ENCODE measurements at places on chromosomes 1 and 21. TPM values are rescaled to one million over a fixed set of nuclear protein-coding genes. Genes with fewer than 3 reads are reported as not detected.

The LCE5A gene
- not detected for total RNA-seq

The TTC4 gene
- total RNA-seq, result 33.2 TPM

The LRRC53 gene
- not detected for total RNA-seq

The SPATA46 gene
- total RNA-seq, result not detected

The CD101 gene
- total RNA-seq, result 0.28 TPM

GRCh38 chr1:47513393-47513792 is 75.5 kb downstream of the FOXD2 start:
- DNase-seq, result no peak

- DNase-seq, result no peak
Observed at GRCh38 chr21:33198346-33199099, 31.2 kb upstream of the IFNAR2 start.

DNA sequence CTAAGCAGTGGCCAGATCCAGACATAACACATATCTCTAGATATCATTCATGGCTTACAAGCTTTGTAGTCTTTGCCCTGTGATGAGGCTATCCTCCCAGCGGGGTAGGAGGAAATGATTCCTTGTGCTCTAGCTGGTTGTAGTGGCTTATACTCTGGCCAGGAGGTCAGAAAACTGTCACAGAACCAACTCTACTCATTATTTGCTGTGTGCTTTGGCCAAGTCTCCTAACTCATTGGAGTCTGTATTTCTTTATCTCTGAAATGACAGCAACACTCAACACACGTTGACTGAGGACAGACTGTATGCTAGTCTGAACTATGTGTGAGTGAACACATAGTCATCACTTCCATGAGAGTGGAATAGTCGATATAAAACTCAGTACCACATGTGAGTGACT is 116.7 kb upstream of the F3 start:
- no peak for DNase-seq

- DNase-seq, result no peak
Observed at GRCh38 chr1:71428029-71428428, 347.2 kb upstream of the ZRANB2 start.

GRCh38 chr1:236957235-236957634 is 47.0 kb downstream of the MT1HL1 start:
- no peak for DNase-seq
